ENCODE measurements at places on chromosomes 5 and 9. TPM values are rescaled to one million over a fixed set of nuclear protein-coding genes. Genes with fewer than 3 reads are reported as not detected.

The CAMK4 gene
- polyA plus RNA-seq, result 16.9 TPM

- no peak for DNase-seq
Observed at GRCh38 chr5:95712347-95712958, 18.7 kb upstream of the RHOBTB3 start.

The DAPK1 gene
- polyA plus RNA-seq, result 189 TPM

DNA sequence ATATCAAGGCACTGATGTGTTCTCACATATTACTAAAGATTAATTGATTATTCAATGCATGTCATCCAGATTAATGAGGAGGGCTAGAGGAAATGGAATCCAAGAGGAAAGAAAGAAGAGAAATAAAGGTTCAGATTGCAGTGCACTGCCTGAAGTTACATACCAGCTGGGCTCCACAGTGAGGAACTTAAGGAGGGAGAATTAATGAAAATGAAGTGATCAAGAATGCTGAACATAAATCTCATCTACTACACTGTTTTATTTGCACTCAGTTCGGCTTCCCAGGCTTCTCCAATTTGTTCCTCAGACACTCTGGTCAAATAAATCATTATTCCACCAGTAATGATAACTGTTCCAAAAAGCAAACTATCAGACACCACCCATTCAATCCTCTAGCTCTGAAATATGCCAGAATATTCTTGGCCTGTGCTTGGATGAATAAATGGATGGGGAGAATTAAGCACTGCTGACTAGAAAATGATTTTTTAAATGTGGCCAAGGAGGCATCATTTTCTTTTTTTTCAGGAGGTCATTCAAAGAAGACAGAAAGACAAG, 88.6 kb upstream of the FBN2 start:
- DNase-seq, result no peak

The CACFD1 gene
- 35.6 TPM for polyA plus RNA-seq

- no peak for DNase-seq
Observed at GRCh38 chr5:127685662-127686061, 17.5 kb upstream of the CCDC192 start.

DNA sequence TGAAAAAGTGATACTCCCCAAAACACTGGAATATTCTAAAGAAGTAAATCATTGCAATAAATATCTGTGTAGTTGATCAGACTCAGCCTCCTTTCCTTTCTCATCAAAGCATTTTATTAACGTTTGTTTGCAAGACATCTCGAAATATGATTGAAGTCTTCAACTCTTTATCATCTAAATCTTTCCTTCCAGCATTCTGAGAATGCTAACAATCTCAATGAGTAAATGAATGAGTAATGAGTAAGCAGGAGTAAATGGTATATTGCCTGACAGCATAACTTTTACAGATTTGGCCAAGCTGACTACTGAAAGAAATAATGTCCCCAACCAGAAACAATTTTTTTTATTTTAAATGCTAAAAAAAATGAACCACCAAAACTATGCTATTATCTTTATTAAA, 157.1 kb downstream of the SLCO4C1 start:
- DNase-seq, result no peak

- DNase-seq, result no peak
Observed at GRCh38 chr9:131259916-131260597, 16.3 kb downstream of the FAM78A start.

The ARHGEF37 gene
- polyA plus RNA-seq, result 6.2 TPM

GRCh38 chr5:170353011-170353761, 36.0 kb downstream of the KCNMB1 start:
- DNase-seq, result no peak

GRCh38 chr5:179319123-179319522, 26.1 kb downstream of the ADAMTS2 start:
- DNase-seq, result no peak

DNA sequence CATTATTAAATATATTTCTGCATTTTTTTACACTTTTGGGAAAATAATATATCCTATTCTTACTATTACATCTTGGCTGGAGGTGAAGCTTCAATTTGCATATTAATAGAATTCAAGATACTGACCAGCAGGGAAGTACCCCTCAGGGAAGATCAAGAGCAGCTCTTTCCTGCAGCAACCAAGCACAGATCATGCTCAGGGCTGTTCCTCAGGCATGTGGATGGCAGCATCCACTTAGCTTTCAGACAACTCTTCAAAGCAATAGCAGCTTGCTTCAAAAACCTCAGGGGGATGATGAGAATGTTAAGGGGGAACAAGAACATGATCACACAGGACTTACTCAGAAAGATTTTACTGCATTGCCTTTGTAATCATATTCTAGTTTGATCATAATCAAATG, 731.8 kb downstream of the SEMA5A start:
- no peak for DNase-seq

Data from right lung (tissue), 10 donors.